ENCODE measurements at places on chromosomes 6 and 20. TPM values are rescaled to one million over a fixed set of nuclear protein-coding genes. Genes with fewer than 3 reads are reported as not detected.

Gene MAP1LC3A
- 24.8 TPM for total RNA-seq

Gene MLIP
- total RNA-seq = 0.36 TPM

Gene E2F1
- 1.4 TPM for total RNA-seq

Gene DUSP15
- total RNA-seq = 1.2 TPM

Gene SERPINB6
- total RNA-seq = 80.7 TPM

Measured in osteoblast (primary cell).